ENCODE measurements at places on chromosomes 2 and 18. TPM values are rescaled to one million over a fixed set of nuclear protein-coding genes. Genes with fewer than 3 reads are reported as not detected.

LRRC30 gene
- not detected for total RNA-seq

DNA sequence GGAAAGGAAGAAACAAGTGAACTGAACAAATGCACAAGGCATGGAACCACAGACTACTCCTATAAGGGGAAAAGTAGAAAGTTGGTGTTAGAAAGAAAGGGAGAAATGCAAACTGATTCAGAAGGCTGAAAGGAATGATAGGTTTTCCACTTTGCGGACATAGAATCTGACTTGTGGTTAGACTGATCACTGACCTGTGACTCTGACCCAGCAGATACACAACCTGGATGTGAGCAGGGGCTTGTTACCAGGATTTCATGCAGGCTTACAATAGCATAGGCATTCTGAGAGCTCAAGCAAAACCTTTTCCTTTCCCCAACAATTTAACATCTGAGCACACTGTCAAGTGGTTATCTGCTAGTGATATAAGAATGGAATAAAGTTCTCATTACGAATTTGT, 237.0 kb upstream of the CDH20 start:
- H3K4me3 ChIP-seq = no peak overlapping the region
- no peaks in the 10 kb centered on the region for H3K27me3 ChIP-seq
- no peaks in the 10 kb centered on the region for H3K4me1 ChIP-seq
- no peaks in the 10 kb centered on the region for H3K36me3 ChIP-seq
- no peak overlapping the region for H3K27ac ChIP-seq

NEB gene
- total RNA-seq = 2.0 TPM

DNA sequence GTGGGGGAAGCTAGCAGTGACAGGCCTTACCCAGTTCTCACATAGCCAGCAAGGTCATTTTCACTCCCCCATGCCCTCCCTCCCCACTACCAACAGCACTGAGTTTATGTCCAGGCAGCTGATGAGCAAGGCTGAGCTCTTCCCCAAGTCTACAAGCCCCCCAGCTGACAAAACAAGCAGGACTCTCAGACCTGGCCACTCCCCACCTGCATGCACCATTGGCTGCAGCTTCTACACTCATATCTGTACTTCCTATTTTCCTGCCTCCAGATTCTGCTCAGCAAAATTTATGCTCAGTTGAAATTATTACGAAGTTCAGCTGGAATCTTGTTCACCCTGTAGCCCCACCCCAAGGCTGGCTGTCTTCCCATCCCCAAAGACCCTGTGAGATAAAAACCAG, 339.3 kb downstream of the ARL6IP6 start:
- H3K4me3 ChIP-seq = no peak overlapping the region
- H3K4me1 ChIP-seq = no peaks in the 10 kb centered on the region
- no peak for DNase-seq

FSHR gene
- not detected for total RNA-seq
